Eye (tissue), 1 donor: ENCODE measurements at places on chromosomes 7 and 10.
A peak's percentile ranks its signal among the peaks of the same experiment; 100 is the strongest.

DNA sequence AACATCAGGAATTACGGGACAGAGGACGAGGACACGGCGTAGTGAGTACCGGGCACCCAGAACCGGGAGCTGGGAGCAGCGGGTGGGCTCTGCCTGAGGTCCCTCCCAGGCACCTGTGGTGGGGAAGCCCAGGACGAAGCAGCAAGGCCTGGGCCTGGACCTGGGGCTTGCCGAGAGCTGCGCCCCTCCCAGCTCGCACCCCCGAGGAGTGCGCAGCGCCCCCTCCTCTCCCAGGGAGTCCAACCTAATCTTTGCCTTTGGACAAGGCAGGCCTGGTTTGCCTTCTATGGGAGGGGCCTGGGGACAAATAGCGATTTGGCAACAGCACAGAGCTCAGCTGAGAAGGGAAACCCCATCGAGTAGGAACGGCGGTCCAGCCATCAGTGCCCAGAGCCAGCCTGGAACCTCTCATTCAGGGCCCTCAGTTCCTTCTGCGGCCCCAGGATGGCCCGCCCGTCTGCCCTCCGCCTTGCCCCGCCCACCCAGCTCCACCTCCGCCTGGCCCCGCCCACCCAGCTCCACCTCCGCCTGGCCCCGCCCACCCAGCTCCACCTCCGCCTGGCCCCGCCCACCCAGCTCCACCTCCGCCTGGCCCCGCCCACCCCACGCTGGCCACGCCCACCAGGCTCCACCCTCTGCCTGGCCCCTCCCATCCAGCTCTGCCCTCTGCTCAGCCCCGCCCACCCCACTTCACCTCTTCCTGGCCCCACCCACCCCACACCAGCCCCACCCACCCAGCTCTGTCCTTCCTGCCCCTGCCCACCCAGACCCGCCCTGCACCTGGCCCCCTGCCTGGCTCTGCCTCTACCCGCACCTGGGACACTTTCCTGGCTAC is 32.5 kb upstream of the KNDC1 start:
- no peak for DNase-seq

DNA sequence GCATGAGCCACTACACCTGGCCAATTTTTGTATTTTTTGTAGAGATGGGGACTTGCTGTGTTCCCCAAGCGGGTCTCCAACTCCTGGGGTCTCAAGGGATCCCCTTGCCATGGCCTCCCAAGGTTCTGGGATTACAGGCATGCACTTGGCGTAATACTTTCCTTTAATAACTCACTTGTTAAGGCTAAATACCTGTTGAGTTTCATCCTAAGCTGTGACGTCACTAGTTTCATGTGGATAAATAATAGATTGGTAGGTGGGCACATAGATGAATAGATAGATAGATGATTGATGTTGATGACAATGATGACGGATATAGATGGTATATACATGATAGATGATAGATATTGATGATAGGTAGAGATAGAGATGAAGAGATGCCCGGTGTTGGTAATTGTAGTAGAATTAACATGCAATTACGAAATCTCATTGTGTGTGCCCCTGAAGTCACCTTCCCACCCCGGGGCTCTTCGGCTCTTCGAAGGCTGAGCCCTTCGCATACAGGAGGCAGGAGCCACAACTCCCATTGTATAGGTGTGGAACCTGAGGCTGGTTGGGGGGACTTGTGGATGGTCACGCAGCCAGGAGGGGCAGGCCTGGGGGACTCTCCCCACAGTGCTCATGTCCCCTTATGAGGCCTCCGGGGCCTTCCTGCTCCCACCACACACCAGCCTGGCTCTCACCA is 2.6 kb downstream of the GRIFIN start:
- no peak for DNase-seq

- peak; percentile 87 for DNase-seq
These were observed 114.1 kb downstream of the VIPR2 start for GRCh38 chr7:159030490-159031134.

- DNase-seq = peak; percentile 84
These were observed 2.7 kb upstream of the MUC17 start for GRCh38 chr7:101017064-101017777.

GRCh38 chr10:97434055-97434454 is 8.1 kb downstream of the PGAM1 start:
- DNase-seq = no peak
